Purkinje cell (primary cell): ENCODE measurements at places on chromosomes 7 and 10. TPM values are rescaled to one million over a fixed set of nuclear protein-coding genes. Genes with fewer than 3 reads are reported as not detected.

CREB5 gene
- 3.1 and 4.1 TPM in 2 replicates for polyA plus RNA-seq

AEBP1 gene
- polyA plus RNA-seq = 0.14 TPM in 1 of 2 replicates, not detected in the other

FMC1 gene
- 316 and 393 TPM in 2 replicates for polyA plus RNA-seq

VSTM4 gene
- 1.5 and 1.7 TPM in 2 replicates for polyA plus RNA-seq

IFIT1B gene
- polyA plus RNA-seq = not detected in 2 replicates

MRLN gene
- 5.6 and 25.2 TPM in 2 replicates for polyA plus RNA-seq

P4HA1 gene
- polyA plus RNA-seq = 9.3 and 13.7 TPM in 2 replicates

POMZP3 gene
- polyA plus RNA-seq = 4.7 and 5.1 TPM in 2 replicates

SYNPO2L gene
- polyA plus RNA-seq = not detected in 2 replicates

SPDYE5 gene
- polyA plus RNA-seq = 0.25 and 1.9 TPM in 2 replicates

CD36 gene
- polyA plus RNA-seq = 0.32 TPM in 1 of 2 replicates, not detected in the other

TEX47 gene
- polyA plus RNA-seq = 2.6 TPM in 1 of 2 replicates, not detected in the other

OR2A5 gene
- not detected in 2 replicates for polyA plus RNA-seq

ADRA2A gene
- 0.52 and 1.6 TPM in 2 replicates for polyA plus RNA-seq

ANXA8 gene
- not detected in 2 replicates for polyA plus RNA-seq

EMX2 gene
- not detected in 2 replicates for polyA plus RNA-seq

PTF1A gene
- polyA plus RNA-seq = 2.6 TPM in 1 of 2 replicates, not detected in the other

DPCD gene
- polyA plus RNA-seq = 89.0 and 111 TPM in 2 replicates
